ENCODE measurements at places on chromosomes 7 and 10. TPM values are rescaled to one million over a fixed set of nuclear protein-coding genes. Genes with fewer than 3 reads are reported as not detected.

Gene PRKCQ
- 0.71 TPM for total RNA-seq

Gene CPED1
- total RNA-seq: 120 TPM

Gene ASZ1
- total RNA-seq: not detected

Gene GOLGA7B
- total RNA-seq: 0.16 TPM

Gene EVX1
- not detected for total RNA-seq

Gene FAM25C
- not detected for total RNA-seq

Gene DYNC1I1
- 52.3 TPM for total RNA-seq

Gene RGR
- 1.4 TPM for total RNA-seq

Gene NEUROD6
- total RNA-seq: not detected

Gene MMP21
- total RNA-seq: not detected

Gene CCDC3
- 2.0 TPM for total RNA-seq

Gene SPDYE11
- total RNA-seq: not detected

Gene PGAM2
- total RNA-seq: 1.4 TPM

Gene INTS1
- total RNA-seq: 31.2 TPM

Gene CCL24
- total RNA-seq: not detected

Gene STEAP4
- 13.2 TPM for total RNA-seq

Gene PSTK
- 3.6 TPM for total RNA-seq

Gene LRWD1
- 7.2 TPM for total RNA-seq

Gene ZNF92
- total RNA-seq: 5.4 TPM

Gene BLNK
- 1.4 TPM for total RNA-seq

Gene C10orf143
- total RNA-seq: 1.4 TPM

Gene PTPRN2
- 4.9 TPM for total RNA-seq

Gene CDH23
- total RNA-seq: 3.4 TPM

Gene UNCX
- total RNA-seq: not detected

Gene ZC3HAV1
- 23.5 TPM for total RNA-seq

Gene NUTM2B
- not detected for total RNA-seq

Gene HDAC9
- 32.3 TPM for total RNA-seq

Gene SPOCK2
- total RNA-seq: 9.2 TPM

Gene MYO1G
- total RNA-seq: 1.1 TPM

Gene LIPM
- not detected for total RNA-seq

Gene FAM25A
- total RNA-seq: not detected

Gene LRRC4
- 1.4 TPM for total RNA-seq

Gene UCN3
- not detected for total RNA-seq

Gene SORCS1
- total RNA-seq: 17.1 TPM

Gene CNPY4
- 13.9 TPM for total RNA-seq

Gene FRMD4A
- 25.5 TPM for total RNA-seq

Gene HABP2
- not detected for total RNA-seq

Gene NRCAM
- total RNA-seq: 1.4 TPM

Gene LIPK
- total RNA-seq: not detected

Gene PRKG1
- 69.6 TPM for total RNA-seq

Gene EXOC4
- total RNA-seq: 50.7 TPM

Gene PNLIPRP1
- not detected for total RNA-seq

Gene MSMB
- not detected for total RNA-seq

Gene CTBP2
- total RNA-seq: 31.2 TPM

Gene GPR158
- 1.1 TPM for total RNA-seq

Gene PON1
- total RNA-seq: 0.16 TPM

Measured in sigmoid colon (tissue), 7 donors.